Fibroblast of skin of left biceps (primary cell): ENCODE measurements at places on chromosomes 4 and X.

DNA sequence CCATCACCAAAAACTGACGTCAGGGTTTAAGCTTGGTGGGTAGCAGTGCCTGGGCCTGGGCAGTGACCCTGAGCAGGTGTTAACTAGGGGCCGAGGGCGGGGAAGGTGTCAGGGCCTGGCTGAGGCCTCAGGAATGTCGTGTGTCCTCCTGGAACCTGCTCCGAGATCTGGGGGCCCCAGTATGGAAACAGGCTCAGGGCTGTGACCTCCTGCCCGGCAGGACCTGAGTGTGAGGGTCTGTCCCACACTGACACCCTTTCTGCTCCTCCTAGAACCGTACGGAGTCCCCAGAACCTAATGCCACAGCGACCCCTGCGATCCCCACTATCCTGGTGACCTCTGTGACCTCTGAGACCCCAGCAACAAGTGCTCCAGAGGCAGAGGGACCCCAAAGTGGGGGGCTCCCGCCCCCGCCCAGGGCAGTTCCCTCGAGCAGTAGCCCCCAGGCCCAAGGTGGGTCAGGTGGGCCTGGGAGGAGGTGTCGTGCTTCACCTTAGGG, 741 bp downstream of the HGFAC start:
- no peak for DNase-seq

- DNase-seq, result peak; percentile 96
These were observed 495.2 kb downstream of the PDGFC start for GRCh38 chr4:156476359-156476758.

DNA sequence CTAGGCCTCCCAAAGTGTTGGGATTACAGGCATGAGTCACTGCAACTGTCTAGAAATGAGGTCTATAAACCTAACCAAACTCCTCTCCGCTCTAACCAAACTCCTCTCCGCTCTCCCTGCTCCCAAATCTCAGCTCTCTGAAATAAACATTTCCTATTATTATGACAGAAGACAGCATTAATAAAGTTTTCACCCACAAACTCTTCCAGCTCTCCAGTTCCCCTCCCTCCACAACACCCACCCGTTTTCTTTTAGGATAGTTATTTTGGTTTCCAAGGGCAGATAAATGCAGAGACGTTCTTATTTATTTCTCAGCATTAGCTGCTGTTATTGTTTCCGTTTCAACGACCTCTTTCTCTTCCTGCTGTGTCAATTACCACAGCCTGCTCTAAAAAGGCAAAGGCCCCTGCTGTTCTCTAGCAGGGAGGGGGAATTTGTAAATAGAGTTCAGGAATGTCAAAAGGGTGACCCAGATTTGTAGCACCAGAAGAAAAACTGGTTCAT, 13.3 kb upstream of the SCD5 start:
- DNase-seq, result no peak

- DNase-seq, result no peak
These were observed 79.8 kb downstream of the SPANXN3 start for GRCh38 chrX:143437439-143437838.

- DNase-seq, result no peak
These were observed 17.7 kb upstream of the CENPU start for GRCh38 chr4:184751585-184751956.

DNA sequence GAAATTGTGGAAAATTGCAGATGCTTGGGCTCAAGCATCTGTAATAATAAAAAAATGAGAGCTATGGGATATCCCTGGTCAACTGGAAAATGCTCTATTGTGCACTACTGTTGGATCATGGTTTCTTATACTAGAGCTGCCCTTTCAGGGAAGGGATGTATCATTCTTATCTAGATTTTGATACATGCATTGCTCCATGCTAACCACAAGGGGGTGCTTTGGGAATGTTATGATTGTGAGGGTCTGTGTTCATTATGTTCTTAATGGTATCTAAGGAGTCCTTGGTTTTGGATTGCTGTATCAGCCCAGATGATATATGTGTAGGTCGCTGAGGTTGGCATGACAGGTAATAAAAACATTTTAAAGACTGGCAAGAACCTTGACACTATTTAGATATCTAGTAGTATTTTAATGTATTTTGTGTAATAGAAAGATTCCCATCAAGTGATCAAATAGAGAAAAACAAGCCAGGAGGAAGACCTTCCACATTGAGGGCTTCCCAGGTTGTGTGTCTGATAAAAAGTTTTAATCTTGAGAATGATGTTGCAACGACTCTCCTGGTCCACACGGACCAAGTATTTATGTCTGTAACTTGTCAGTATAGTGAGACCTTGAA, 49.2 kb upstream of the TLR2 start:
- no peak for DNase-seq

DNA sequence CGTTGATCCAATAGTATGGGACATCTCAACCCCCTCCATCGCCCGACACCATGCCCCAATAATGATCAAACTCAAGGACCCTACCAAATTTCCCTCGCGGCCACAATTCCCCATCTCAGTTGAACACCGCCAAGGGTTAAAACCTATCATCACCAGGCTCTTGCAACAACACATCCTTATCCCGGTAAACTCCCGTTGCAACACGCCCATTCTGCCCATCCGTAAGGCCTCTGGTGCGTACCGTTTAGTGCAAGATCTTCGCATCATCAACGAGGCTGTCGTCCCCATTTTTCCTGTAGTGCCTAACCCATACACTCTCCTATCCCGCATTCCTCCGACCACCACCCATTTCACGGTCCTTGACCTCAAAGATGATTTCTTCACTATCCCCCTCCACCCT, 960.5 kb downstream of the RPA4 start:
- DNase-seq, result no peak

GRCh38 chr4:89158884-89159503, 47.7 kb downstream of the TIGD2 start:
- DNase-seq, result no peak

DNA sequence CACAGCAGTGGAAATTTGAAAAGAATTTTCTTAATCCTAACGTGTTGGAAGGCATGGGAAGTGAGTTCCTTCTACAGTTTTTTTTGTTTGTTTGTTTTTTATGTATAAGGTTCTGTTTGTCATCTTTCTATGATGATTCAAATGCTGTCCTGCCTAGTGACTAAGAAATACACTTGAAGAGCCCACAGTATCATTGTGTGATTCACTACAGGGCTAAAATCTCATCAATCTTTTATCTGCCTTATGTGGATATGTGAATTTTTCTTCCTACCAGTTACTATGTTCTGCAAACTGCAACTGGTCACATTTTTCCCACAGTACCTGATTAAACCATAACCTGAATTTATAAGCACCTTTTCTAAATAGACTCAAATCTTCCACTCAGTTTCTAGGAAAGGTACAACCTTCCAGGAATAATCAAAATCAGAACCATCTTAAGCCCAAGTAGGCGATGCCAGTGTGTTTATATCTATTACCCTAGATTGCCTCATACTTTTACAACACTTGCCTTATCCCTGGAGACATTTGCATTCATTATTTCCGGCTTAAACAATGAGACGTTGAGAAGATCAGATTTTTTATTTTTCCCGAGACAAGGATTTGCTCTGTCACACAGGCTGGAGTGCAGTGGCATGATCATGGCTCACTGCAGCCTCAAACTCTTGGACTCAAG, 214.6 kb upstream of the GALNT7 start:
- DNase-seq, result no peak
